ENCODE measurements at places on chromosomes 2 and 18.

DNA sequence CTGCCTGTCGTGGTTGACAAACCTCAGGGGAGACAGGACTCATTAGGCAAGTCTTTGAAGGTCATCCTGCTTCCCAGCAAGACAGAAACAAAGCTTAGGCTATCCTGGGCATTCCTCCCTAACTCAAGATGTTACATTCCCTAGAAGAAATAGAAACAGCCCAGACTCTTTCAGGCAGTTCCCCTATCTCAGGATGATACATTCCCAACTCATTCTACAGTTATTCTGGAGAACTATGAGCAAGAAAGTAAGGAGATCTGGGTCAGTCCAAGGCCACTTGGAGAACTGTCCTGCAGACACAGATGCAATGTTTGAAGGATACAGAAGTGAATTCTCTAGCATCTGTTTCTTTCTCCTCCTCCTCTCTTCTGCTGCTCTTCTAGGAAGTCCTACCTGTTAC lies 220.1 kb upstream of the NCKAP5 start:
- no peak for DNase-seq

DNA sequence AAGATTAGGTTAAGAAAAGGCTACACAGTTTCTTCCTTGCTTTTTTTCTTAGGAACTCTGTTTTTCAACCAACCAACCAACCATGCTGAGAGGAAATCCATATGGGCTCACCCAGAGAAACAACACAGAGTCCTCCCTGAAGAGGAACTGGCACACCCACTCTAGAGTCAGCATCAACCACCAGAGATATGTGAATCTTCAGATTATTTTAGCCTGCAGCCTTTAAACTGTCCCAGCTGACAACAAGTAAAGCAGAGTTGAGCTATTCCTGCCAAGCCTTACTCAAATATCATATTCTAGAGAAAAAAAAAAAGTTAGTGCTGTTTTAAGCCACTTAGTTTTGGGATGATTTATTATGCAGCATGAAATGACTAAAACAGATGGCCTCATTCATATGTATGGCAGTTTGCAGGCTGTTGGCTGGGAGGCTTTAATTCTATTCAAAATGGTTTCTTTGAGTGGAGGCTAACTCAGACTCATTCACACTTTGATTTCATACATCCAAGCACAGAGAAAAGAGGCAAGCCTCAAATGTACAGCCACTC lies 1637.7 kb upstream of the LRRTM1 start:
- DNase-seq = no peak

GRCh38 chr18:35750929-35751328 lies 169.4 kb downstream of the GALNT1 start:
- DNase-seq = no peak

DNA sequence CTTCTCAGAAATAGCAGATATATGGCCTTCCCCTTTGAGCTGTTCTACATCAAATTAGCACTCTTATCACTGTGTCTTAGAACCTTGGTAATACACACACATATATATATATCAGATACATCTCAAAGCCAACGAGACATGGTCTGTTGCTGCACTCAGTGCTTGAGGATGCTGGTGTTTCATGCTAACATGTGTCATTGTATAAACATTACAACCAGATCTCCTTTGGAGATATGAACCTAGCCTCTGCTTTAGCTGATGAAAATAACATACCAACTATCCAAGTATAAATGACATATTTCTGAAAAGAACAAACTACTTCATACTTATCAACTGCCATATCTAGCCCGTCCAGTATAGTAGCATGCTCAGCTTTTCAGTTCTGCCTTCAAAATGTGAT lies 226.7 kb upstream of the HNRNPA3 start:
- no peak for DNase-seq

- no peak for DNase-seq
These were observed 190.9 kb downstream of the EIPR1 start for GRCh38 chr2:3186766-3187165.

DNA sequence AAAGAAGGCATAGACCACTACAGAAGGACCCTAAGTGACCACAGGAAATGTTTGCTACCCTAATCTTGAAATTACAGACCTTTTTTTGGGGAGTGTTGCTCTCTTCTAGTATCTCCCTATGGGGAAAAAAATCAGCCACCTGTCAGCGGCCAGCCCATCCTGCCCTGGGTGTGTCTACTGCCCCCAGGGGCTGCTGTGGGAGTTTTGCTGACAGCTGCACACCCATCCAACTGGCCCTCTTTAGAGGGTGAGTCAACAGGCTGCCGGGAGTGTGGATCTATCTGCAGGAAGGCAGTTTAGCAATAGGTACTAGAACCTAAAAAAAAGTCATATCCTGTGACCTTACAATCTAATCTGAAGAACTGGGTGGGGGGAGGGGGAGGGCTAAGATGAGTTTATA lies 796 bp upstream of the DYSF start:
- DNase-seq = peak; percentile 57

DNA sequence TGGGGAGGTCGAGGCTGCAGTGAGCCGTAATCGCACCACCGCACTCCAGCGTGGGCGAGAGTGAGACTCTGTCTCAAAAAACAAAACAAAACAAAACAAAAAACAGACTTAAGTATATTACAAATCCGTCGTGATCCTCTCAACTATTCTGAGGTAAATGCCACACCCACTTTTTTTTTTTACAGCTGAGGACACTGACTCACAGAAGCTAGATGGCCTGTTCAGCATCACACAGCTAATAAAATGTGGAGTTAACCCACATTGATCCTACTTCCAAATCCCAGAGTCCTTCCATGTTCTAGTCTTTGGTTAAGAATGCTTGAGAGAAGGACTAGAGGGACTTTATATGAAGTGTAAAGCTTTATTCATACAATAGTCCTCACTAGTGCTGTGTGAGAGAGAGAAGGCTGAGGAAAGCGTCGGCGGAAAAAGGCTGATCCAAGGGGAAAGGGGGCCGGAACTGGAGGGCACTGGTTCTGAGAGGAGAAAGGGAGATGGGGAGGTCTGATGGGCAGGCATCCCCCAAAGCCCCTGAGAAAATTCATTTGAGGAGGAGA lies 627 bp downstream of the RNF25 start:
- peak; percentile 49 for DNase-seq

All from fibroblast of mammary gland (primary cell).